ENCODE measurements at places on chromosomes 16 and 17.

DNA sequence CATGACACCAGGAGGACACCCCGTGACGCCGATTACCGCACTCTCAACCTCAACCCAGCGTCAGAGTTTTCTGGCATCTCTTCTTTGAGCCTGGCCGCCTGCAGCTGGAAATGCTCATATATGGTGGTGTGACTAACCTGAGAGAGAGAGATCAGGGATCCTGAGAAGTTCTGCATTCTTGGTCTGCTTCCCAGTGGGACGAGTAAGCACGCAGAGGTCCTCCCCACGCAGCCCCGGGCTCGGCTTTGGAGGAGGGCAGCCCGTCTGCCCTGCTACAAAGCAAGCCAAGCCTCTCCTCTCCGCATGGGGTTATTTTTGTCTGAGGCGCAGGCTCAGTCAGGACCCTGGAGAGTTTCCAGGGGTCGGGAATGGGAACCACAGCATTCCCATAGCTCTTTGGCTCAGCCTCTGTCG, 16.5 kb downstream of the CRISPLD2 start:
- DNase-seq = no peak

DNA sequence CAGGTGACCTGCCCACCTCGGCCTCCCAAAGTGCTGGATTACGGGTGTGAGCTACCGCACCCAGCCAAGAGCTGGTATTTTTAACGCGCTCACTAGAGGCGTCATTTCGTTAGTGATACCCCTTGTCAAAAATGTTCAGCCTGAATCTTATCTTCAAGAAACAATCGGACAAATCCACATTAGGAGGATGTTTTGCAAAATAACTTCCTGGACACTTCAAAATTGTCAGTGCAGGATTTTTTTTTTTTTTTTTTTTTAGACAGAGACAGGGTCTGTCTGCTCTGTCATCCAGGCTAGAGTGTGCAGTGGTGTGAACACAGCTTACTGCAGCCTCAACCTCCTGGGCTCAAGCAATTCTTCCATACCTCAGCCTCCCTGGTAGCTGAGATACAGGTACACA, 63.0 kb downstream of the RMI2 start:
- no peak for DNase-seq

DNA sequence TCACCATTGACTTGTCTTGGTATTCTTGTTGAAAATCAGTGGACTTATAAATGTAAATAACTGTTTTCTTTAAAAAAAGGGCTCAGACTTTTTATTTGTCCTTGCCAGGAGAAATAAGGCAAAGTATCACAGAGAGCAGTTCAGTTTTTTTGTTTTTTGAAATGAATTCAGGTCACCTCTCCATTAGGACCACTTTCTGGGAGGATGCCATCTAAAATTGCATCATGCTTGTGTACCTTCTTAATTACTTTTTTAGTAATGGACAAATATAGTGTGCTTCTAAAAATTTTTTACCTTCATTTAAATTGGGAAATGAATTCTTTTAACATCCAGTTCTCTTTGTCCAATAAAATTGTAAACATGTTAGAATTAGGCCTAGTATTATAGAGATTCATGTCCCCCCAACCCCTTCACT, 210.0 kb downstream of the BCAS3 start:
- peak; percentile 2 for DNase-seq

GRCh38 chr17:66264696-66265095, 35.5 kb upstream of the APOH start:
- DNase-seq = no peak

GRCh38 chr16:4298761-4299522, 16.9 kb upstream of the GLIS2 start:
- DNase-seq = no peak

- DNase-seq = no peak
Measured at GRCh38 chr16:20956319-20956718, 55.7 kb downstream of the LYRM1 start.

All from SHP77 (cell line).